ENCODE measurements at places on chromosomes 1 and 21.

DNA sequence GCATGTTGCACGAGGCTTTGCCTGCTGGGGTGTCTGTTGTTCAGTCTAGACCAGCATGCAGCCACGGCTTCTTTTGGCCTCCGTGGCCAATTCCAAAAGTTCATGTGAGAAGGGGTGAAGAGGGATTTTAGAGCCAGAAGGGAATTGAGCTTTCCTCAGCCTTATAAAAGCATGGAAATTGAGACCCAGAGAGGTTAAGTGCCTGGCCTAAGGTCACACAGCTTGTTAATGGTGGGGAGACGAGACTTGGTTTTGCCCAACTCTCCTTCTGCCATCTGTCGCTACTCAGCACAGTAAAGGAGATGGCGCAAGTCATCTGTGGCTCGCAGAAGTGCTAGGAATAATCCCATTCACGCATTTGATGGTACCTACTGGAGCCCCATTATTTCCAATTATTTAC is 25.7 kb downstream of the ZBTB18 start:
- DNase-seq, result no peak

DNA sequence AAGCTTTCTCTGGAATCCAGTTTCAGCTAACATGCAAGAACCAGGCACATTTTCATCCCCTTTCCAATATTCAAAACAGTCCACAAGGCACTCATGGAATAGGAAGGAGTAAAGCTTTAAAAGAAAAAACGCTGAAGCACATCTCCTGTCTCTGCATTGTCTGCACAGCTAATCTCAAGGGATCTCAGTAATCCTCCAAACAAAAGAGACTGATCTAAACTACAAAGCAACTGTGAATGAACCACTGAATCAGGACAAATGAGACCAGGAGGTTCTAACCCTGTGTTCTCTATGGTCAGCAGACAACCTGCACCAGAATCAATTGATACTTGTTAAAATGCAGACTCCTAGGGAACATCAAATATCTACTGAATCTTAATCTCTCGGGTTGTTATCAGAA is 399.0 kb downstream of the HHAT start:
- DNase-seq, result no peak

GRCh38 chr1:39003794-39004193 is 12.7 kb downstream of the AKIRIN1 start:
- no peak for DNase-seq

- peak; percentile 73 for DNase-seq
Measured at GRCh38 chr1:226064816-226065248, 2.3 kb downstream of the H3-3A start.

DNA sequence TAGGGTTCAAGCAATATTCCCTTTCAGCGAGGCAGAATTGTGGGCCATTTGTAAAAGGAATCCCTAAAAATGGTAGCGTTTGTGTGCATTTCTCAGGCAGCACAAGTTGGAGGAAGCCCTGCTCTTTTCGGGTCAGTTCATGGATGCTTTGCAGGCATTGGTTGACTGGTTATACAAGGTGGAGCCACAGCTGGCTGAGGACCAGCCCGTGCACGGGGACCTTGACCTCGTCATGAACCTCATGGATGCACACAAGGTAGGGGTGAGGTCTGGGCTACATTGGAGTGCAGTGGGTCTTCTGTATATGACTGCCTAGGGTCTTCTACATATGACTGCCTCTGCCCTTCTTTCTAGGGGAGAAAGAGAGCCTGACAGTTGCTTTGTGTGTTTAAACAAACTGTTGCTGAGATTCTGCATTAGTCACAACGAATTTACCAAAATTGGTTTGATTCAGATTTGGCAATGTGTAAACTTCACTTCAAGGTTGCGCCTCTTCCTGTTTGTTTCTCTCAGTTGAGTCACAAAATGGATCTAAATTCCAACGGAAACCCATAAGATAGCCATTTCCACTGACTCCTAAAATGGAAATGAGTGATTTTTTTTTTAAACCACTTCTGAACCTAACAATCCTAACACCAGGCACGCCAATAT is 40.4 kb upstream of the BMP8A start:
- no peak for DNase-seq

DNA sequence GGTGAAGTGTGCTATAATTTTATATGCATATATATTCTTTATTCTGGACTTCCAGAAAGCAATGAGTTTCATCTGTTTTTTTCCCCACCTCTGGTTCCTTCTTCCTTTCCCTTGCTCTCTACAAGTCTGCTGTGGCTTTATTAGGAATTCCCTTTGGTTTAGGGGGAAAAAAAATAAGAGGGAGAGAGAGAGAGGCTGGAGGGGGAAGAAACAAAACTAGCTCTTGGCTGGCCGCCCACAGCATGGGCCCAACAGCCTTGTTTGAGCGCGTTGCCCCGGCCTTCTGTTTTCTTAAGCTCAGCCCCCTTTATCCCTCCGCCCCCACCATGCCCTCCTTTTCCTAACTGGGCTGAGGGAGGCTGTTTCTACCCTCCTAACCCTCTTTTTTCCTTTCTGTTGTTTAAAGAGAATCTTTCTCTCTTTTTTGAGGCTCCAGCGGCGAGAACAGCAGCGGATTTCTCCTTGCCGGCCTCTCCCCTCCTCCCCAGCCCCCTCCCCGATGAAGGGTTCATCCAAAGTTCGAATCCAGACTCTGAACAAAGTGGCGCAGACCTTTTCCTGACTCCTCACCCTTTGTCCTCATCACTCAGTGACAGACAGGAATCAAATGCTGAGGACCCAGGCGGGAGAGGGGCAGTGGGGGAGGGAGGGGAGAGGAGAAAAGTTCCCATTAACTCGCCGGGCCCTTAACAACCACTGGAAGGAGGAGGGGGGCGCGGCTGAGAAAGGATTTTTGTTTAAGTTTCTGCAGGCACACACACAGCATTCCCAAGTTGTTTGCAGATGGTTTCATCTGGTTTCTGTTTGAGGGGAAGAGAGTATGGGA is 29.7 kb downstream of the PBX1 start:
- peak; percentile 60 for DNase-seq

GRCh38 chr1:160777486-160778089 is 18.4 kb upstream of the LY9 start:
- no peak for DNase-seq

GRCh38 chr1:210217482-210217881 is 15.1 kb upstream of the SERTAD4 start:
- no peak for DNase-seq

DNA sequence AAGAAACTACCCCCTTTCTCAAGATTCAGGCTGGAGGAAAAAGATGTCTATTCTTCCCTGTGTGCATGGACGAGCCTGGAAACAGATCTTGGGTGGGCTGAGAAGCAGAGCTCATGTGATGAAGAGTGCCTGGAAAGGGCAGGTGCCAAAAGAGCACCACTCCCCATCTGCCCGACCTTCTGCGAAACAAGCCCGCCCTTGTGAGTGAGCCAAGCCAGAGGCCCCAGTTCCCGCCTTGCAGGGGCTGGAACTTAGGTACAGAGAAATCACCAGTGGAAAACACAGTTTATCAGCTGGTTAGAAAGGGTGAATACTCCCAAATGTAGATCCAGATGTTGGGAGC is 26.7 kb upstream of the A3GALT2 start:
- DNase-seq, result peak; percentile 47

GRCh38 chr1:54037476-54037875 is 15.5 kb downstream of the TMEM59 start:
- DNase-seq, result no peak

- peak; percentile 28 for DNase-seq
Measured at GRCh38 chr1:40078512-40079333, 18.3 kb downstream of the PPT1 start.
